ENCODE measurements at places on chromosomes 7 and 10.

GRCh38 chr7:69657985-69658384, 59.7 kb downstream of the AUTS2 start:
- no peak for DNase-seq

DNA sequence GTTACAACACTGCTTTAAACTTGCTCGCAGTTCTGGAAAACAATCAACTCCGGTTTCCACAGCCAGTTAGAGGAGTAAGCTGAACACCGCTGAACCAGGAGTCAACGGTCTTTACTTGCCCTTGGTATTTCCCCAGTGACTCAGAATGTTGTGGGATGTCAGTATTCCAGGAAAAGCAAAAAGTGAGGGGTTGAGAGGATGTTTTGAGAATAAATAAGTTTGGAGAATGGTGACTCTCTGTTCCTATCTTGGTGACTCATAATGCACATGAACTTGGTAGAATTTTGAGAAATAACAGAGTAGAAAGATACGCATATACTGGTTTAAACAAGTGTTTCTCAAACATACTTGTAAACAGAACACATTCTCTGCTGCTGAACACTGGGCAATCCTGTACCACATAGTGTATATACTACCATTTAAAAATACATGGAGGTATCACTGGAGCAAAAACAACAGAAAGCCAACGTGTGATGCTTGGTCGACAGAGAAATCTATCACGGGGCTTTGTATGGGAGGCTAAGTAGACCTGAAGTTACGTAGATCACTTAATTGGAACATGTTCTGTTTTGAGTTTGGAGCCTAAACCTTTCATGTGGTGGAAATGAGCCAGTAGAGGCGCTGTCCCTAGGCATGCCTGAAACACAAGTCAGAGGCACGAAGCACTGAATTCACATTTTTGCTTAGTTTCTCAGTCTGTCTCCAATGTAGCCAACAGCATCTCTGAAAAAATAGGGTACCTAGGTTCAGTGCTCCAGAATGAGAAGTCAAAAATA, 534.3 kb downstream of the PARD3 start:
- peak; percentile 25 for DNase-seq

DNA sequence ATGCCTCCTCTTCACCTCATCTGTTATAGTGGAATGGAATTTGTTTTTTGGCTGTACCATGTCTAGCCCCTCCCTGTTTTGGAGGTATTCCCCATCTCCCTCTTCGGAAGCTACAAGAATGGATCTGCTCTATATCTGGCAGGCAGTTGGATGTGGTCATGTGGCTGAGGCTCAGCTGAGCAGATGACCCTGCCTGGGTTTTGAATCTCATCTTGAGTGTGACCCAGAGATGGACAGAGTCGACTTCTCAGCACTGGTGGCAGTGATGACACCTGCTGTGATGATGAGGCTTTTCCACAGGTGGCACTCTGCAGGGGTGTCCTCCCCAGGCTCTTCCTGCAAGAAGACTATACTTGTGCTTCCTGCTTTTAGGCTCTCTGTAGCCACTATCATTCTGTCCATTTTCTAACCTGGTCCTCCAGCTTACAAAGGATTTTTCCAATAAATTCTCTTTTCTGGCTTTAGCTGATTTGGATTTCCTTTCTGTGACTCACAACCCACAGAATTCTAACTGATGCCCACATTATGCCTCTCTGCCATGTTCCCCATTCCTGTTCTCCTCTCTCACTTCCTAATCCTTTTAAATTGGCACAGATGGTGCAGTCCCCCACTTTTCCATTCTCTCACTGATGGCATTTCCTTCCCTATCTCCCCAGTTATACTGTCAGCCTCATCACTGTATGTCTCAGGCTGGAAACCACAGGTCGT, 7.5 kb upstream of the ARHGAP22 start:
- DNase-seq, result no peak

GRCh38 chr7:125516194-125516593, 586.6 kb upstream of the POT1 start:
- no peak for DNase-seq

GRCh38 chr10:71045204-71045809, 156.9 kb upstream of the PCBD1 start:
- no peak for DNase-seq

DNA sequence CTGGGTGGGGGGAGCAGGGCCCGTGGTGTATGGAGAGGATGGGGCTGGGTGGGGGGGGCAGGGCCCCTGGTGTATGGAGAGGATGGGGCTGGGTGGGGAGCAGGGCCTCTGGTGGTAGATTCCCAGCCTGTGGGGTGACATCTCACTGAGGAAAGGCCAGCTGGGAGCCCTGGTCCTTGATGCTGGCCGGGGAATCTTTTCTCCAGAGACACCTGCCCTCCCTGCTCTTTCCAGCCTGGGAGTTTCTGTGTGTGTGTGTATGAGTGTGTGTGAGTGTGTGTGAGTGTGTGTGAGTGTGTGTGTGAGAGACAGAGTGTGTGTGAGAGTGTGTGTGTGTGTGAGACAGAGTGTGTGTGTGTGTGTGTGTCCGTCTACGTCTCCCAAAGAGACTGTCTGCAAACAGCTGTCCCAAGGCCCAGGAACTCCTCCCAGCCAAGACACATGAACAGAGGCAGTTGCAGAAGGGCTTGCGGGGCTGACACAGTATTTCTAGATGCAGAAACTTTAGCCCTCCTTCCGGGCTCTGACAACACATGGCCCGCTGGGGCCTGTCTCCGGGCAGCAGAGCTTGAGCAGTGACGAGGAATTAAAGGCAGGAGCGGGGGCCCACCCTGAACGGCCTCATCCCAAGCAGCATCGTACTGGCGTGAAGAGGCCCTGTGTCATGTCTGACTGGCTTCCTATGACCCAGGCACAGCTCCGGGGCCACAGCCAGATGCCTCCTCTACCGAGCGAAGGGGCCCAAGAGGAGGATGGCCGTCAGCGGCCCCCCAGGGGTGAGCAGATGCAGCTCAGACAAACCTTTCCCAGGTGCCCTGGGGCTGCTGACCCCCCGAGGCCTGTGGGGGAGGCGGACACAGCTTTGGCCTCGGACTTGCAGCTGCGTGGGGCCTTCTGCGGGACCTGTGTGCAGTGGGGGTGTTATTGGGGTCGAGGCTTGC, 24.3 kb downstream of the FAM20C start:
- DNase-seq, result no peak

- no peak for DNase-seq
Measured at GRCh38 chr10:1782841-1783240, 45.5 kb upstream of the ADARB2 start.

- DNase-seq, result no peak
Measured at GRCh38 chr7:157519798-157520244, 183.0 kb downstream of the DNAJB6 start.

GRCh38 chr7:148044173-148044572, 546.4 kb upstream of the C7orf33 start:
- no peak for DNase-seq

DNA sequence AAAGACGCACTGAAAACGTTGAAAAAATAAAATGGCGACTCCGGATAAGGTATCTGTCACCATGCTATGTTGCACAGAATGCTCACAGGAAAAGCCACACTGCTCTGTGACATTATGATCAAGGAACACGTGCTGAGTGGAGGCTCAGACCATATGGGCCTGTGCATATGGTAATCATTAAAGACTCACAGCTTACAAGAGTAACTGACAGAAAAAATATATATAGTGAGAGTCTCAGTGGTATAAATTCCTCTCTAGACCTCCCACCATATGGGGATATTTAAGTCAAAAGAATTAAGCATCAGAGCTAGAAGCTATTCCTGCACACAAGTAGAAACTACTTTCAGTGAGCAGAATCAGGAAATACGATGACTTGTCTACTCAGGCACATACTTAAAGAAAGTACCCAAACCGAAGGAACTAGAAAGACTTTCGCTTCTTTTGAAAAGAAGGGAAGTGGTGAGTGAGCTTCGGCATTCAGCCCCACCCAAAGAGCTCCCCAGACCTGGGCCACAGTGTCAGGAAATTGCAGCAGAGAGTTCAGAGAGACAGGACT, 65.1 kb upstream of the MPP7 start:
- no peak for DNase-seq

- DNase-seq, result no peak
Measured at GRCh38 chr7:85286446-85286845, 99.6 kb upstream of the SEMA3D start.

DNA sequence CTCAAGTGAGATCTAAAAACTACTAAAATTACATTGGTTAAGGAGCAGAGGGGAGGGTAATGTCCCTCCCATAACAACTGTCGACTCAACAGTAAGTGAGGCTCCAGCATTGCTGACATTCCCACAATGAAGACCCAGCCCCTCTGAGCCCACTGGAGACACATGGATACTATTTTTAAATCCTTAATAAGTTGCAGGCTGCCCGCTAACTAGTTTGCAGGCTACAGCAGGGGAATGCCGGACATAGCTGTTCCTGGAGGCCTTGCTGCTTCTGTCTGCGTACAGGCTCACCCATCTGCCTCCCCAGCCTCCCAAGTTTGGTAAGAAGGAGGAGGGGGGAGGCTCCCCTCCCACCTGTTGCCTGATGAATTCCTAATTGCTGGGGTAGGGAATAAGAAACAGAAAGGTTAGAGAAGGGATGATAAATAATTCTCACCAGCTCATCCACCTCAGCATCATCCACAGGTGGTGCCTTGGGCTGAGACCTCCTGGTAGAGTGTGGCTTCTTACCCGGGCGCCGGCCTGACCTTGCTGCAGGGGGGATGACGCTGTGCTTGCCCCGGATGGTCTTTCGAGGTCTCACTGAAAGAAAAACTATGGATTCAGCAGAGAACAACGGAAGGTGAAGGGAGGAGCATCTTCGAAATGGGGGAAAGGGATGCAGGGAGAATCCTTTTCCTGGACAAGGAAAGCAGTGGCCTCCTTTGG, 10.1 kb downstream of the FZD9 start:
- DNase-seq, result no peak

- no peak for DNase-seq
Measured at GRCh38 chr7:16984375-16984774, 102.6 kb upstream of the AGR3 start.

- no peak for DNase-seq
Measured at GRCh38 chr7:151251689-151252560, 3.4 kb upstream of the SMARCD3 start.

- no peak for DNase-seq
Measured at GRCh38 chr7:13656330-13656729, 333.1 kb downstream of the ETV1 start.

- no peak for DNase-seq
Measured at GRCh38 chr10:70601746-70602145, 795 bp downstream of the PRF1 start.

DNA sequence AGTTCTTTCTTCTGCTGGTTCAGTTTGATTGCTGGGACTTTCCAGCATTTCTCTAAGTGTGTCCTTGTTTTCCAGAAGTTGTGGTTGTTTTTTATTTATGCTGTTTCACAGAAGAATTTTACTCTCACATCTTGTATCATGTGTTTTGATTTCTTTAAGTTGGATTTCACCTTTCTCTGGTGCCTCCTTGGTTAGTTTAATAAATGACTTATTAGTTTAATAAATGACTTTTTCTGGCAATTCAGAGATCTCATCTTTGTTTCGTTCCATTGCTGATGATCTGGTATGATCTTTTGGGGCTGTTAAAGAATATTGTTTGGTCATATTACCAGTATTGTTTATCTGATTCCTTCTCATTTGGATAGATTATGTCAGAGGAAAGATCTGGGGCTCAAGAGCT, 59.8 kb upstream of the CYP2C9 start:
- DNase-seq, result no peak

DNA sequence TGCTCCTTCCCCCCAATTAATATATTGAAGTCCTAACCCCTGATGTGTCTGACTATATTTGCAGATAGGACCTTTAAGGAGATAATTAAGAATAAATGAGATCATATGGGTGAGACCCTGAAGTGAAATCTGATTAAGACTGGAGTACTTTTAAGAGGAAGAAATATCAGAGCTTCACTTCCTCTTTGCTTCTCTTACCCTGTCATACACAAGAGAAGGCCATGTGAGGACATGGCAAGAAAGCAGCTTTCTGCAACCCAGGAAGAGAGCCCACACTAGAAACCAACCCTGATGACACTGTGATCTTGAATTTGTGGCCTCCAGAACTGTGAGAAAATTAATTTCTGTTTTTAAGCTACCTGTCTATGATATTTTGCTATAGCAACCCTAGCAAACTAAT, 44.2 kb downstream of the JMJD1C start:
- no peak for DNase-seq

- no peak for DNase-seq
Measured at GRCh38 chr7:41538810-41539724, 163.8 kb downstream of the INHBA start.

- no peak for DNase-seq
Measured at GRCh38 chr10:68470300-68470699, 1.5 kb downstream of the DNA2 start.

DNA sequence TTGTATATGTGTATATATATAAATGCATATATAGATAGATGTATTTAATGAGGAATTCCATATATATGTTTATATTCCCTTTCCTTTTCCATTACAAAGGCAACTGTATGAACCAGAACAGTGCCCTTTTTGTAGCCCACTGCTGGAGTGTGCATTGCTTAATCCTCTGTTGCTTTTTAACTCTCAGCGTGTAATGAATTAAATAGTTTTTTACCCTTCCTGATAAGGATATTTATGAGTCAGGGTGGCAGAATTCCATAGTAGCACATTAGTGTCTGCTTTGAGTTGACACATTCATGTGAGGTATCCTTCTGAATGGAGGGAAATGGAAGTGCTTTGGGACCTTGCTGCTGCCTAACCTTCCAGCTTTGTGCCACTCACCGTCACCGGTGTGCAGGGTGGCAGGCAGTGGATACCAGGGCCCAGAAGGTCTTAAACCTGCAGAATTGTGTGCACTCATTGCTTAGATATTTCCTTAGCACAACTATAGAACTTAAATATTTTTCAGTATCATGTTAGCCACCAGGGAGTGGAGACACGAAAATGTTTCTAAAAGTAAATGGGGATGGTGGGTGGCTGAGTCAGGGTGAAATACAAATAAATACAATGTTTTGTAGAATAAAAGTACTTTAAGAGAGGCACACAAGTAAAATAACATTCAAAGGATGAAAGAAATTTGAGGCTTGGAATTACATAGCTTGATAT, 117.9 kb downstream of the SND1 start:
- no peak for DNase-seq

GRCh38 chr7:104758504-104758903, 255.5 kb upstream of the KMT2E start:
- no peak for DNase-seq

DNA sequence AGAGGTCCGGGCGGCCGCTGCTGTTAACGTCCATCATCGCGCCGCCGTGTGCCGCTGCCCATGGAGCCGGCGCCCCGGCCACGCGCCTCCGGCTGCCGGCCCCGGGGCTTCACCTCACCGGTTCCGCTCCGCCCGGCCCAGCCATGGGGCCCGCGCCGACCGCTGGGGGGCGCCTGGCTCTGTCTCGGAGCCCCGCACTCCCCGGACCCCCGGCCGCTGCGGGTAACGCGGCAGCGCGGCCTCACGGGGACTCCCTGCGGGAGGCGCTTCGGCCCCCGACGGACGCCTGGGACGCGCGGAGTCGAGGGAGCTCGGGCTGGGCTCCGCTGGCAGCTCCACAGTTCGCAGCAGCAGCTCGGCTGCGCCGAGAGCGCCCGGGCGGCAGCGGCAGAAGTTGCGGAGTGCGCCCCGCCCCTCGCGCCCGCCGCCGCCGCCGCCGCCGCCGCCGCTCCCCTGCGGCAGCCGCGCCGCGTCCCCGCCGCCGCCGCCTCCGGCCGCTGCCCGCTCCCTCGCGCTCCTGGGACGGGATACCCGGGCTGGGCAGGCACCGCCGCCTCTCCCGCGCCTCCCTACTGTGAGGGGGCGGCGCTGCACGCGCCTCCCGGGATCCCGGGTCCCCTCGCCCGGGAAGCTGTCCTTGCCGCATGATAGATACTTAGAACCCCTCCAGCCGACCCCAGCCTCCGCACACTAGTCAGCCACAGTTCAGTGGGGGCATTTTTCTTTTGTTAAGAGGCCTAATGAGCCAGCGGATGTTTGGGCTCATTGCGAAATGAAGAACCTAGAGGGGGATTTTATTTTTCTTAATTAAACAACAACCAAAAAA, at the start of gene HTR7:
Gene HTR7, minus strand, starts transcription at position 405 of the 826 bp plus-strand sequence. Its CDS starts 368 bp downstream, at position 37.
- peak; percentile 34 for DNase-seq
